ENCODE measurements at places on chromosomes 3 and 15.

- DNase-seq = no peak
Observed at GRCh38 chr3:21747376-21747775, 3.6 kb downstream of the ZNF385D start.

GRCh38 chr3:79906106-79906505 lies 138.3 kb upstream of the ROBO1 start:
- no peak for DNase-seq

GRCh38 chr3:24591661-24592555 lies 97.3 kb upstream of the THRB start:
- no peak for DNase-seq

DNA sequence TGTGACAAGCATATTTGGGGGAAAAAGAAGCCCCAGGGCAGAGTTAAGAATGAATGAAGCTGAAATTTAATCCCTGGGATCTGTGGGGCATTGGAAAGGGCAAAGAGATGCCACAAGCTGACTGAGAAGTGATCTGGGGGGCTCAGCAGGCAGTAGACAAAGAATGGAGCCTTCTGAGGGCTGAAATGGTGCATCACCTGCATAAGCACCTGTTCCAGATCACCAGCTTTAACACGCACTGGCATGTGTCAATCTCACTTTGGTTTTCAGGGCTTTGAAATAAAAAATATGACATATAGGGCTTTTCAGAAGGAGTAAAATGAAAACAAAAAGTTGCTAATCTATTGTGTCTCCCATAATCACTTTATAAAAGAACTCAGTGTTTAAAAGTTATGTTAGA lies 210.8 kb upstream of the ARHGEF26 start:
- no peak for DNase-seq

- no peak for DNase-seq
Observed at GRCh38 chr3:190183121-190183520, 62.4 kb upstream of the P3H2 start.

- no peak for DNase-seq
Observed at GRCh38 chr3:190424108-190424477, 25.6 kb downstream of the TMEM207 start.

- no peak for DNase-seq
Observed at GRCh38 chr15:66095871-66096687, 157.5 kb downstream of the MEGF11 start.

DNA sequence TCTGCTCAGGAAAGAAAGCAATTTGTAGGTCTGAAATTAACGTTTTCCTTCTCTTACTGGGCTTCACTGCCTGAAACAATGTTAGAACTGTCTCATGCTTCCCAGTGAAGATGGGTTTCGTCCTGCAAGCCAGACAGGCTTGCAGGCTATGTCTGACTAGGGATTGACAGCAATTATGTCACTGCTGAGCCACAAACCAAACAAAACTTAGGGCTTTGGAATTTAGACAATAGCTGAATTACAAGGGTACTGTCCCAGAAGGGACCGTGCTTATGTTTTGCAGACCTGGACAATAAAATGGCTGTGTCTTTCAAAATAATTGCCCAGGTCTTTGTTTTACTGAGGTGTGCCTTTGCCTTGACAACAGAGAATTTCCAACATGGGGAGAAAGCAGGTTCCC lies 46.3 kb upstream of the CCDC80 start:
- DNase-seq = no peak

DNA sequence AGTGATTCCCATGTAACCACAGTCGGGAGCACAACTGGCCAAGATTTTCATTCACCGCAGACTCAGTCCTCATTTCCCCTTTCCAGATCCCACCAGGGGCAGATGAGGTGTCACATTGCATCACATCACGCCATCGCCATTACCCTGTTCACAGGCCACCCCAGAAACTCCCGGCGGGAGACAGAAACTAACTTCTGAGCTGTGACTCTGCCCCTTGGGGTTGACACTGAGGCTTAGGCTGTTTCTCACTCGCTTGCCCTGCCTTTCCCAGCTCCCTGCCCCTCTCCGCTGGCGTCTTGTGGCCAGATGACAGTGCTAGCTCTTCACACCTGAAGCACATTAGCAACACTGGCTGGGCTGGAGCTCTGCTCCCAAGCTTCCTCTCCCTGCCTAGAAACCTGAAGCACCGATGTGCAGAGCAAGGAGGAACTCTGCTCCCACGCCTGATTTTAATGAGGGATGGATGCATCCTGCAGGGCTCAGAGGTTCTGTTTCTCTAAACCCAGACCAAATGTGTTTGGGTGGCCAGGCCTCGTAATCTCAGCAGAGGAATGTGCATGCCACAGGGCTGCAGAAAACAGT lies 88.8 kb upstream of the CTDSPL start:
- DNase-seq = no peak

- no peak for DNase-seq
Observed at GRCh38 chr3:95797081-95797480, 1017.3 kb upstream of the EPHA6 start.

DNA sequence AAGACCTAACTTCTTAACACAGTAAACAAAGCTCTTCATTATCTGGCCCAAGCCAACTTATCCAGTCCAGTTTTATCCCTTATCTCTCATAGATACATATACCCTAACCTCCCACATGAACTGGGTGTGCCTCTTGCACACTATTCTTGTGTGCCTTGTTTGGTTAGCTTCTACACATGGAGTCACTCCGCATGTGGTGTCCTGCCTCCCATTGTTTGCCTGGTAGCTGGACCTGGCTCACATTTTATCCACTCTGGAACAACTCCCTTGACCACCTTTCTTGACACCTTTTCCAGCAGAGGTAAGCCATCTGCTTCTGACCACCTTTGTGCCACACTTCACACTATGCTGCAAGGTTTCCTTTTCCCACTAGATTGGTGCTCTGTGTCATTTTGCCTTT lies 15.2 kb downstream of the TIPARP start:
- DNase-seq = no peak

DNA sequence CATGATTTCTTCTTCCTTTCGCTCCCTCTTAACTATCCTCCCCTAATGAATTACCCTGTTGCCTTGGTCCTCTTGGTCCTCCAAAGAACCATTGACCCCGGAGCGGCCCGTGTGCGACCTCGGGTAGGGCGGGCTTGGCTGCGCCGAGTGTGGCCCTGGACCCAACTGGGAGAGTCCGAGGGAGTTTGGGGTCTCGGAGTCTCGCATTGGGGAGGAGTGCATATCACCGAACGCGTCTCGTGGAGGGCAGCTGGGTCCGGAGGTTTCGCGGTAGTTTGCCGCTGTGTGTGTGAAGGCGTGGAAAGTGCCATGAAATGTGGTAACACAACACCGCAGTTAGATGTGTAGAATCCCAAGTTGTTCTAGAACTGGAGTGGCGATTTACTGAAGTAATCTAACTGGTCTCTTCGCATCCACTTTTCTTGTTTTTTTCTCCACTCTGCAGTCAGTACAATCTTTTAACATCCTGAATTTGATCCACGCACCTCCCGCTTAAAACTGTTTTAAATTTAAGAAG lies 363 bp downstream of the GTF2E1 start:
- no peak for DNase-seq

- DNase-seq = no peak
Observed at GRCh38 chr3:57091521-57092273, 31.2 kb downstream of the SPATA12 start.

DNA sequence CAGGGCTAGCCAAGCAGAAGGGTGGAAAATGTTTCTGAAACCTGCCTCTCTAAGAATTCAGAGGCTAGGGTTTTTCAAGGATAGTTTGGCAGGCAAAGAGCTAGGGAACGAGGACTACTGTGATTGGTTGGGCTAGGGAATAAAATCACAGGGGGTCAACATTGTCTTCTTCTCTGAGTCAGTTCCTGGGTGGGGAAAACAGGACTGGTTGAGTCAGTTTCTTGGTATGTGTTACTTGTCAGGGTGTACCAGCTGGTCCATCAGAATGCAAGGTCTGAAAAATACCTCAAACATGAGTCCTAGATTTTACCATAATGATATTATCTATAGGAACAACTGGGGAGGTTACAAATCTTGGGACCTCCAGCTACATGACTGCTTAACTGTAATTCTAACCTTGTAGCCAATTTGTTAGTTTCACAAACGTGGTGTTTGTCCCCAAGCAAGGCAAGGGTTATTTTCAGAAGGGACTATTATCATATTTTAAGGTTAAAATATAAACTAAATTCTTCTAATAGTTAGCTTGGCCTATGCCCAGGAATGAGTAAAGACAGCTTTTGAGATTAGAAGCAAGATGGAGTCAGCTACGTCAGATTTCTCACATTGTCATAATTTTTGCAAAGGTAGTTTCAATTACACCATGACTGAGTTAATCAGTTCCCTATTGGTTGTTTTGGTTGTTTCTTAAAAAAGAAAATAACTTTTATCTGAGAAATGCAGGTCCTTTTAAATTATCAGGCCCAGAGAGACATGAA lies 231.5 kb downstream of the ALCAM start:
- DNase-seq = no peak

DNA sequence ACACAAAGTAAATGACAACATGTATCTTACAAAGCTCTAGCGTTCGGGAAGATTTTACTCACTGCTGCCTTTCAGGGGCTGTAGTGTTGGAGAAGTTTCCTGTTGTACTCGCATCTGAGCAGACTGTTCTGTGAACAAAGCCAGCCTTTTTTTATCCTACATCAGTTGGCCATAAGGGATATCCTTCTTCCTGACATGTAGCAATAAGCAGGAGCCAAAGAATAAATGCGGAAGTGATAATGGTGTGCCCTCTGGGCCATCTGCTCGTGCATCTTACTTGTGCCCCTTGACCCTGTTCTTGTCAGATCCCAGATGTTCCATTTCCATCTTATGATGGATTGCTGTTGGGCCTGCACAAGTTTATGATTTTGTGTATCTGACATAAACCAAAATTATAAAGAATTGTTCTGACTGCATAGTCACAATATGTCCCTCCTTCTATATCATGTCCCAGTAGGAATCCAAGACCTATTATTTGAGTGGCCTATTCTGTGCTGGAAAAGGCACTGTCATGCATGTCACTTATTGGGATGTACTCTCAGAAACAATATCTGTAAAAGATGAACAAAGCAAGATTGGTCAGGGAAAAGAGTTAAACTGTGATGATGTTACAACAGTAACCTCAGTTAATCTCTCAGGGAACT lies 631.3 kb downstream of the NSUN3 start:
- DNase-seq = no peak

- no peak for DNase-seq
Observed at GRCh38 chr3:142958707-142959106, 4.8 kb downstream of the PAQR9 start.

DNA sequence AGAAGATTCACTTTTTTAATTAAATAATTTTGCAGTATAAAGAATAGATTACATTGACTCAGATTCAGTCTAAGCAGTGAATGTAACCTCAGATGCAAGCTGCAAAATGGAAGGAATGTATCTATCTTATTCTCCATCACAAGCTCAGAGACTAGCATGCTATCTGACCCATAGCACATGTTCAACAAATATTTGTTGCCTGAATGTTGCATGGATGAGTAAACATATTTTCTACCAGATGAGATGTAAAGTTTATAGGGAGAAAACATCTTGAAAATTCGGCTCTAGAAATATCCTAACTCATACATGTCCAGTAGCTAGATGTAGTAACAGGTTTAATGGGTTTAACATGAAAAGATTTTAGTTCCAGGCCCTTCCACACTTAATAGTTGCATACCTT lies 234.2 kb downstream of the MECOM start:
- DNase-seq = no peak

- DNase-seq = no peak
Observed at GRCh38 chr3:192831111-192831644, 86.5 kb downstream of the MB21D2 start.

DNA sequence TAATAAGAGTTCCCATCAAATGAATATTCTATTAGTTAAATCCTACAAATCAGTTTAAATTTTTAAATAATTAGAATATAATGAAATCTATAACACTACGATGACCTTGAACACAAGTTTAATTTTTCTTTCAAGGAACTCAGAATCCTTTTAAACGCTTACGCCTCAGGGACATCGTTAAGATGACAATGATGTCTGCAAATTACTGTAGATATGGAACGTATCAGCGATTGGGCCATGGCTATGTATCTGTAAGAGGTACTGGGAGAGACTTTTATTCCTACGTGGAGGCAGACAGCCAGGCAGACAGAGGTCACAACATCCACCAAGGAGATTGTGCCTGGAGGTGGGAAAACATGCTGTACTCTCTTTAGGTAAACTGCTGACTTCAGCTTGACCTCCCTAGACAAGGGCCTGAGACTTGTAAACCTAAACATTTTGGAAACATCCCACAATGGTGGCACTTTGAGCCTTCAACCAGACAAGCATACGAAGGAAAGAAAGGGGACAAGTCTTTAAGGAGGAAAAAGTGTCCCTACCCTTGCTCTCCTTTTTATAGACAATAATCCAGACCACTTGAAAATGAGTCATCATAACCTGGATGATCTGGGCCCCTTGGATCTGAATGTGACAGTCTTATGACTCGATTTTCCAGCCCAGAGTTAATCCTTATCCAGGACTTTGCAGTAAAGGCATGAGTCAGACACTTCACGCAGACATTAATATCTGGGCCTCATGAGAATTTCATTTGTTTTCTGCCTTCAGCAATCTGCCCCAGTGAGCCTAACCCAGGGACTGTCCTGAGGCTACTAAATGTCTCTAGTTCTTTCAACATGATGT lies 6.8 kb upstream of the LDHAL6B start:
- DNase-seq = no peak

DNA sequence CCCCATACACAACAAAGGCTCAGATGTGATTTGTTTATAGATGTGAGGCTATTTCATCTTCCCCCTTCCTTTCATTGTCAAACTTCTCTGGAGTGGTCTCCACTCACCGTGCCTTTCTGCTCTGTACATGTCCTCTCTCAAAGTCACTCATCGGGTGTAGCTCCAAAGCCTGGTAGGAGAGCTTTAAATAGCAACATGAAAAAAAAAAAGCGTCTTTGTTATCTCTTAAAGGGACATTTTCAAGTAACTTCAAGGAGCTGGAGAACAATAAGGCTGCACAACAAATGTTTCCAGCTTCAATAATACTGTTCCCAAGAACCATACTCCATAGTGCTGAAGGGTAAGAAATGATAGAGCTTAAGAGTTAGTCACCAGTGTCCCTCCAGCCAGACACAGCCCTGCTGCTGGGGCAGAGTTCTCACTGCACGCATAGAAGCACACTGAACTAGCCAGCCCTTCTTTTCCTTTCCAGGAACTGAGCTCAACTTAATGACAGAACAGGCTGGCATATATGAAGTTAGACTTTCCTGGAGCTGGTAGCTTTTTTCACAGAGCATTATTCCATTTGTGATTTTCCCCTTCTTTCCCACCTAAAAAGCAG lies 8.1 kb downstream of the FBXO40 start:
- DNase-seq = no peak

DNA sequence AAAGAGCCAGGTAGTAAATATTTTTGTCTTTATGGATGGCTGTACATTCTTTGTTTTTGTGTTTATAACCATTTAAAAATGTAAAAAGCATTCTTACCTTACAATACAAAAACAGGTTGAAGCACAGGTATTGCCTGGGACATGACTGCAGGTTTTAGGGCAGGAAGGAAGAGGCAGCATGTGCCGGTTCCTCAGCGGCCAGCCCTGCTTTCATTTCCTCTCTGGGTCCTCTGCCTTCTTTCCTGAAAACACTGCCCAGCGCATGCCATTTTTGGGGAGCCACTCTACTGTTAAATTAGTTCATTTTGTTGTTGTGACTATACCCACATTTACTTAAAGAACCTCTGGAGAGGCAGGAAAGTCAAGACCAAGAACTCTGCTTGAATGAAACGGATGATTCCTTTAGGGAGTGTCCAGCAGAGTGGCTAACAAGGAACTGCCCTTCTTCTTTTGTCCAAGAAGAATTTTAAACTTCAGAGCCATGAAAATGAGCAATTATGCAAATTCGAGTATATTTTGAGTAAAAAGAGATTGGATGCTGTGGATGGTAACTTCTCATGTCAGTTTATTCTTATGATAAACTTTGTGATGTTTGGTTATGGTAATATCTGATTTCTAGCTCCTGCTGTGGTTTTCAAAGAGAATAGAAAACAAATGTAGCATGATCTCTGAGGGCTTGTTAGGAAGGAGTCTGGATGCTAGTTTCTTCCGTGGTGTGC lies 52.7 kb downstream of the SACM1L start:
- DNase-seq = no peak
